Astrocyte of the spinal cord (primary cell): ENCODE measurements at places on chromosomes 2 and 18.

GRCh38 chr18:26414901-26415440 lies 133.4 kb downstream of the KCTD1 start:
- no peak for DNase-seq

GRCh38 chr2:205769495-205769850 lies 87.2 kb downstream of the NRP2 start:
- DNase-seq = peak; percentile 95

DNA sequence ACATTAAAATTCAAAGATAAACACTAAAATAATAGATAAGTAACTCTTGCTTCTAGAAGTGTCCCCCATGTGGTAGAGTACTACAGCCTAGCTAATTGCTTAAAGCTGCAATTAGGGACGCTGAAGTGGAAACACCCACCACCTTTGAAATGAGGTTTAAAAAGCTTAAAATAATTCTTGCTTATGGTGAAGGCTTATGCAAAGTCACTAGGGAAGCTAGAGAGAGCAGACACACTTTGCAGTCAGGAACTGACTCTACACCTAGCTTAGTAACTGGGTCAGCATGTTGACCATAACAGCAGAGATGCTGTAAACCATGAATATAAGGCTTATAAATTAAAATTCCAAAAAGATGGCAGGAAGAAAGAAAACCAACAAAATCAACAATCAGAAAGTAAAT lies 65.4 kb upstream of the DSG1 start:
- no peak for DNase-seq

DNA sequence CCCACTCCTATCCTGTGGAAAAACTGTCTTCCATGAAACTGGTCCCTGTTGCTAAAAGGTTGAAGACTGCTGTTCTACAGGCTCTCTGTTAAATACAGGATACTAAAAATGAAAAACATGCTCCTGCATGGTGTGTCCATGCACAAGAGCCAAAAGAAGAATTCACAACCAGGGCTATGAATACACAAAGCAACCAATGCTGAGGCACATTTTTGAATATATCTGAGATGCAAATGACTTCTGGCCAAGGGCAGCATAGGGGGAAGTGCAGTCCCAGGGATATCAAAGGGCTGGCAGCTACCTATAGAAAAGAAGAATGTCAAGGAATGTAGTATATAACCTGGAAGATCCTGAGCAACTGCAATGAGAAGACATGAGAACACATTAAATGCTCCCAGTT lies 6.6 kb downstream of the NEMP2 start:
- DNase-seq = no peak

- no peak for DNase-seq
Measured at GRCh38 chr18:399631-400135, 100.8 kb downstream of the COLEC12 start.

DNA sequence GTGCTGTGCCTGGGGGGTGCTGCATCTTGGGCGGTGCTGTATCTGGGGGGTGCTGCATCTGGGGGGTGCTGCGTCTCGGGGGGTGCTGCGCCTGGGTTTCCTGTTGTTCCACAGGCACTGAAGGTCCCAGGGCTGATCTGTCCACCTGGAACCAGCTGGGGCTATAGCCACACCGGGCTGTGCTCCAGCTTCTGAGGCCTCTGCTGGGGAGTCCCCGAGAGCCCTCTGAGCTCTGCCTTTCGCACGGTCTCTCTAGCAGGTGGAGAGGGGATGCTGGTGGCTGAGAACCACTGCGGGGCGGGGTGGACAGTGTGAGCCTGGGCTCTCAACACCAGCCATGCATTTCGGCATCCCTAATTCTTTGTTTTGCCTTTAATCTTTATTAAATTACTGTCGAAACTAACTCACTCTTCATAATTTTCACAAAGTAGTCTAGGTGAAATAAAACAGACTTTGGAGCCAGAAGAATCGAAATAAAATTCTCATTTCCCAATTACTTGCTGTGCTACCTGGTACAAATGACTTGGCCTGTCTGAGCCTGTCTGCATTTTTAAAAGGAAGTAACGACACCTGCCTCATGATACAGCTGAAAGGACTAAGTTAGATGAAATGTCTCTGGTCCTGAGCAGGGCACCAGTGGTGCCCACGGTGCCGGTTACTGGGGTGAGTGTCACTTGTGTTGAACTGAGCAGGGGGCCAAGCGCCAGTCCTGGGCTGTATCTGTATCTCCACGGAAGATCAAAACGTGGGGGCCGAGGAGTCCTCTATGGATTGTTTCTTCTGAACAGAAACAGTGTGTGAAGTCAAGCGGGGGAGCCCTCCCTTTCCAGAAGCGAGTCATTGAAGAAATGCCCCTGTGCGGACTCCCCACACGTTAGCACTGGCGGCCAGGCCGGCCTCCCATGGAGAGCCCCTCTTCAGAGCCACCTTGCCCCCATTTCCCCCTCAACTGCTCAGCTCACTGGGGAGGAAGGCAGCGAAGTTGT lies 142.0 kb downstream of the ASB1 start:
- DNase-seq = no peak

GRCh38 chr18:73980289-73980979 lies 167.2 kb downstream of the FBXO15 start:
- no peak for DNase-seq
